ENCODE measurements at places on chromosomes 4 and X.

DNA sequence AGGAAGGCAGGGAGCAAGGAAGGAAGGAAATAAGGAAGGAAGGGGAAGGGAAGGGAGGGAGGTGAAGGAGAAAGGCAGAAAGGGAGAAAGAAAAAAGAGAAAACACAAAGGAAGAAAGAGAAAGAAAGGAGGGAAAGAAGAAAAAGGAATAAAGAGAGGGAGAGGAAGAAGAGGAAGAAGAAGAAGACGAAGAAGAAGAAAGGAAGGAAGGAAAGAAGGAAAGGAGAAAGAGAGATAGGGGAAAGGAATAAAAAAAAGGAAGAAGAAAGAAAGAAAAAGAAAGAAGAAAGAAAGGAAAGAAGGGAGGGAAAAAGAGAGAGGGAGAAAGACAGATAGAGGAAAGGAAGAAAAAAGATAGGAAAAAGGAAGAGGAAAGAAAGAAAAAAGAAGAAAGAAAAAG is 128.0 kb downstream of the MXRA5 start:
- no peak for DNase-seq

GRCh38 chrX:29040160-29040559 is 452.9 kb downstream of the IL1RAPL1 start:
- no peak for DNase-seq

GRCh38 chrX:20317873-20318272 is 51.2 kb upstream of the RPS6KA3 start:
- DNase-seq = no peak

DNA sequence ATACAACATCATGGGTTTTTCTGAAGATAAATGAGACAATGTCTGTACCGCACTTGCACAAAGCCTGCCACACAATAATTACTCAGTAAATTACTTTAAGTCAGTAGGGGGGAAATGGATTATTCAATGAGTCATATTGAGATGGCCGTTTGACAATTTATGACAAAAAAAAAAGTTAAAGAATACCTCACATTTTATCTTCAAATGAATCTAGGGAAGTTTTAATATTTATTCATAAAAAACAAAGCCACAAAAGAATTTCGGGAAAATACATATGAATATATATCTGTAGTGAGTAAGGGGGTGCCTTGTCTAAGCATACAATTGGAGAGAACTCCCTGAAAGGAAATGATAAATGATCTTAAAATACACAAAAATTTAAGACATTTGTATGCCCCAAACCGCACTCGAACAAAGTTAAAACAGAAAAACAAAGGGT is 197.0 kb upstream of the SLC7A11 start:
- DNase-seq = no peak

DNA sequence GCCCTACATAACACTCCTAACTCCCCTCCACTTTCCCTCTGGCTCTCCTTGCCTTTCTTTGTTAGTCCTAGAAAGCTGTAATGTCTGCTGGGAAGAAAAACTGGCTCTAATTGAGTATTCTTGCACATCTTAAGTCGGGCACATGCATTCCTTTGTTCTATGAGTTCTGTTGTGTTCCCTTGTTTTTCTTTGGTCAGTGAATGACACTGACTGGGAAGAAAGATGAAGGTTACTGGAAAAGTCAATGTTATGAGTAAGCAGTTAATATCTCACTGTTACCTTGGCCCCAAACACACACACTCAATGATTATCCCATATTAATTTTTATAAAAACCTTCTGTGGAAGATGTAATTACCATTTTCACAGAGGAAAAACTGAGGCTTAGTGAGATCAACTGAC is 215.9 kb downstream of the SOWAHB start:
- DNase-seq = no peak

DNA sequence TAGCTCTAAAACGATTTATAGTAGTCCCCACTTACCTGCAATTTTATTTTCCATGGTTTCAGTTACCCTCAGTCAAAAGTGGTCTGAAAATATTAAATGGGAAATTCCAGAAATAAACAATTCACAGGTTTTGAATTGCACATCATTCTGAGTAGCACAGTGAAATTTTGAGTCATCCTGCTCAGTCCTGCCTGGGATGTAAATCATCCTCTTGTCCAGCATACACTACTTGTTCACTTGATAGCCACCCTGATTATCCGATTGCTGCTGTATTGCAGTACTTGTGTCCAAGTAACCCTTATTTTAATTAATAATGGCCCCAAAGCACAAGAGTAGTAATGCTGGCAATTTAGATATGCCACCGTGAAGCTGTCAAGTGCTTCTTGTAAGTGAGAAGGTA is 23.5 kb upstream of the BDH2 start:
- DNase-seq = no peak

DNA sequence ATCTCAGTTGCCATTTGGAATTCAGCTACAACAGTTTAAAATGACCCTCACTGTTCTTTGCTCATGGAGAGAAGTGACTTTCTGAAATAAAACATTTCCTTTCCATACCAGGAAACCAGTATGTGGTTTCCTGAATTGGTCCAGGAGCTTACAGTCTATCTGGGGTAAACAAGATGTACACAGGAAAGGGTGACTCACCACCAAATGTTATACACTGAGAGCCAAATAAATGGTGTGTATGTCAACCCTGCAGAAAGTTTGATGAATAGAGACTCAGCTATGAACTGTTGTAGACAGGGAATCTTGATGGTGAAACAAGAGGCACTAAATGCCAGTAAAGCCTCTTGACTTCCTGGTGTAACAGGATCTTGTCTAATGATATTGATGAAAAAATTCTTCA is 100.4 kb downstream of the HS6ST2 start:
- DNase-seq = no peak

- DNase-seq = no peak
These were observed 3.8 kb downstream of the SGMS2 start for GRCh38 chr4:107828315-107829090.

- no peak for DNase-seq
These were observed 161.7 kb upstream of the RPL34 start for GRCh38 chr4:108458681-108459080.

DNA sequence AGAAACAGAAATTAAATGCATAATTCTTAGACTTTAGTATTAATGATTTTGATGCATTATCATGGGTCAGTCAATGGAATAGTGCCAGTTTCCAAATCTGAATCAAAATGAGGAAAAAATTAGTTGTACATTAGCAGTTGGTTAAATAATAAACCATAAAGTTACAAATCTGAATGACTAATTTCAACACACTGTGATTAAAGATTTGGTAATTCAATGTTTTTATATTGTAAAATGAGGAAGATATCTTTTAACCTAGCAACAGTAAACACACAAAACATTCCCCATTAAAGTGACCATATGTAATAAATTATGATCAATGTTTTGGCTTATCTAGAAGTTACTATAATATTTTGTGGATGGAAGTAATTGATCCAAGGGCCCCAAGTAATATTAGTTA is 1.6 kb downstream of the FBXO8 start:
- no peak for DNase-seq

GRCh38 chrX:119475389-119476101 is 7.3 kb downstream of the SLC25A5 start:
- DNase-seq = no peak

GRCh38 chr4:111934314-111934713 is 210.9 kb upstream of the FAM241A start:
- no peak for DNase-seq

All from SK-N-SH (cell line).